ENCODE measurements at places on chromosomes 16 and 17.
A peak's percentile ranks its signal among the peaks of the same experiment; 100 is the strongest.

- no peak for DNase-seq
Measured at GRCh38 chr16:3922241-3922640, 41.7 kb upstream of the CREBBP start.

DNA sequence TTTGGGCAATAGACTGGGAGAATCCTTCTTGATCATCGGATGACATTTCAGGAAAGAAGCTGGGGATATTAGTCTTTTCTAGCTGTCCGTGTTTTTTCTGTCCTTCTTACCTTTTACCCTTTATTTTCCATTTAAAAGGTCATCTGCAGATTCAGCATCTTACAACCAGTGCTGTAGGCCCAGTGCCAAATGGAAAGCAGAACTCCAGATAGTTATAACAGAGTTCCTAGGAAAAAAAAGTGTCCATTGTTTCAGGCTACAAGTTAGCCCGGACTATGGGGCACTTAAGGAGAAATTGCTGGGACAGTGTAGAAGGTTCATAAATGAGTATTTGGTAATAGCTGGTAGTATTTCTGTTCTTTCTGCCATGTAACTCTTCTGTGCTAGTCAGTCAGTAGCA lies 28.4 kb downstream of the LDHD start:
- DNase-seq: no peak

DNA sequence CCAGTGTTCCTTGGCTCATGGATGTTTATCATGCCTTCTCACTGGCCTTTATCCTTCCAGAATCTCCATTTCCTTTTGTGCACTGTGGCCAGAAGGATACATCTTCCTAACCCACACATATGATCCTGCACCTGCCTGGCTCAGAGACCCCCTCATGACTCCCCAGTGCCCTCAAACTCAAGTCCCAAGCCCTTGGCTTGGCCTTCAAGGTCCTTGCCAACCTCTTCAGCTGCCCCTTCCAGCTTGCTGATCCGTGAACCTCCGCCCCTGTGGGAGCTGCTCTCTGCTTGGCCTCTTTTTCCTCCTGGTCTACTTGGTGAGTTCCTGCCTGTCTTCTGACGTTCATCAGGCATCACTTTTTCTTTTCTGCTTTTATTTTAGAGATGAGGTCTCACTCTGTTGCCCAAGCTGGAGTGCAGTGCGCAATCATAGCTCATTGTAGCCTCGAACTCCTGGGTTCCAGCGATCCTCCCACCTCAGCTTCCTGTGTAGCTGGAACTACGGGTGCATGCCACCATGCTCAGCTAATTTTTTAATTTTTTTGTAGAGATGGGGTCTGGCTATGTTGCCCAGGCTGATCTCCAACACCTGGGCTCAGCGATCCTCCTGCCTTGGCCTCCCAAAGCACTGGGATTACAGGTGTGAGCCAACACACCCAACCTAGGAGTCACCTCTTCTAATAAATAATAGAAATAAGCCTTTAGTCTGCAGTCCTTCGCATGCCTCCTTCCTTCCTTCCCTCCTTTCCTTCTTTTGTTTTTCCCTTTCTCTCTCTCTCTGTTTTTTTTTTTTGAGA lies 2.5 kb upstream of the PYCARD start:
- DNase-seq: no peak

DNA sequence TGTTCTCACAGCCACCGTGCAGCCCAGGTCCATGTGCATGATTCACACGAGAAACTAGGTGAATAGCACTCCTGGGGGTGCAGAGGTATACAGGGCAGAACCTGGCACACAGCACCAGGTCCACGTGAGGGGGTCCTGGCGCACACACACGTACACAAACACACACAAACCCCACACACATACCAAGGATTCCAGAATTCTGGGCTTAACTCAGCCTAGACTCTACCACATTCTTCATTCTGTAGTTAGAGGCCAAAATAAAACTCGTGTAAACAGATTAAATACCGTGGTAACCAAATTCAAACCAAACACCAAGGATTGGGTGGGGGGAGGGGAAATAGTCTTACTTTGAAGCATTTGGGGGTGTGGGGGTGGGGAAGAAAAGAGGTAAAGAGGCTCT lies 58.5 kb downstream of the XYLT1 start:
- DNase-seq: no peak

GRCh38 chr16:83305092-83305491 lies 502.7 kb upstream of the HSBP1 start:
- DNase-seq: no peak

- no peak for DNase-seq
Measured at GRCh38 chr16:84648595-84649510, 542 bp downstream of the KLHL36 start.

GRCh38 chr17:8941980-8942622 lies 23.4 kb downstream of the PIK3R5 start:
- no peak for DNase-seq

- peak; percentile 95 for DNase-seq
Measured at GRCh38 chr17:27491713-27492190, 35.5 kb downstream of the KSR1 start.

DNA sequence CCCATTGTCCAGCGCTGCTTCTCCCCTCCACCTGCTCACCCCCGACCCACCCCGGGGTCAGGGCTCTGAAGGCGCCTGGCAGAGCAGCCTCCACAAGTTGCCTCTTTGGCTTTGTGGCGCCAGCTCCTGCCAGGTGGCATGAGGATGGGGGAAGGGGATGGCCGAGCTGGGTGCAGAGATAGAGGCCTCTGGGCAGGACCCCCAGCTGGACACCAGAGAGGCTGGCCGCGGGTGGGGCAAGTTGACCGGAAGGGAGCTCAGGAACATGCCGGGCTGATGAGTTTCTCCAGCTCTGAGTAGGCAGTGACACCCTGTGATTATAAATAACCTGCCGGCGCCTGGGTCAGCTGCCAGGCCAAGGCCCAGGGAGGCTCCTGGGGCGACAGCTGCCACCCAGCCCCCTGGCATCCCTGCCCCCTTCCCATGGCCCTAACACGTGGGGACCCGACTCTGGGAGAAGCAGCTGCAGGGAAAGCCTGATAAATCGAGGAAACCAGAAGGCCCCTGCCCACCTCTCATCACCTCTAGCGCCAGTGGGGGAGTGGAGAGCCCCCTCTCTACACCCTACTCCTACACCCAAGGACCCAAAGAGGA lies 729 bp downstream of the P2RX5 start:
- no peak for DNase-seq

- DNase-seq: no peak
Measured at GRCh38 chr17:81153340-81153803, 11.9 kb upstream of the PVALEF start.

DNA sequence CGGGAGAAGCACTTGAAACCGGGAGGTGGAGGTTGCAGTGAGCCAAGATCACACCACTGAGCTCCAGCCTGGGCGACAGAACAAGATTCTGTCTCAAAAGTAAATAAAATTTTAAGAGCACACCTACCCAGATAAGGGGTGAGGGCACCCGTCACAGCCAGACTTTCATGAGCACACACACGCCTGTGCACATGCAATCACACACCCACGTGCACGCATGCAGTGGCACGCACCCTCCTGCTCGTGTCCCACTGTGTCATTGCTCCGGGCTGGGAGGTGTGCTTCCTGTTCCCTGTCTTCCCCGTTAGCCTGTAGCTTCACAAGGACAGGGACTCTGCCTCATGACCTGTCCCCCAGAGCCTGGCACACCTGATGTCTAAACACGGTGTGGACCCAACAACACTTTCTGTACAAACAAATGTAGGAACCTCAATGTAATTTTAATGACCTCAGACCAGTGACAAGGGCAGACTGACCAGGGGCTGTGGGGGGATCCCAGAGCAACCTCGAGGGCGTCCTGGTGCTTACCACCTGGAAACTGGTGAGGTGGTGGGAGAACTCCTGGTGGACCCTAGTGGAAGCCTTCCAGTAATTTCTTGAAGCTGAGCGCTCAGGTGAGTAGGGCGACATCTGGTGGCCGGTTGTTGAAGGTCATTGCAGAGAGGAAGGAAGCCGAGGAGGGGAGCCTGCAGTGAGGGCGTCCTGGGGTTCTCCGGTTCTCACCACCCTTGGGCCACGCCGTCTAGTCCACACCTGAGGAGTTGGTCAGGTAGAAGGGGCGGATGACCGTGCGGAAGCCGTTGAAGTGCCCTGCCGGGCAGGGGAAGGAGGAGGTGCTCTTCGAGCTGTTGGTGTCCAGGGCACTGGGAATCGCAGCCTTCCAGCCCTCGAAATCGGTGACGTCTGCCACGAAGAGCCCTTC lies 8.6 kb downstream of the LGALS3BP start:
- no peak for DNase-seq

DNA sequence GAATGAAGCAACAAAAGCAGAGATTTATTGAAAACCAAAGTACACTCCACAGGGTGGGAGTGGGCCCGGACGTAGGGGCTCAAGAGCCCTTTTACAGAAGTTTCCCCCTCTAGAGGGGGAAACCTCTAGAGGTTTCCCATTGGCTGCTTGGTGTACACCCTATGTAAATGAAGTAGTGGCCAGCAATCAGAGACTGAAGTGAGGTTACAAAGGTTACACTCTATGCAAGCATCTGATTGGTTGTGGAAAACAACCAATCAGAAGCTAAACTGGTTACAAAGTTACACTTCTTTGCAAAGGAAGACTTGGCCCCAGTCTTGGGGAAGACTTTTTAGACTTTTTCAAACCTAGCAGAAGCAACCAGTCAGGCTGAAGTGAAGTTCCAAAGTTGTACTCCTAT lies 27.1 kb downstream of the CRAMP1 start:
- DNase-seq: no peak

- no peak for DNase-seq
Measured at GRCh38 chr17:74387365-74388218, 20.3 kb downstream of the GPR142 start.

DNA sequence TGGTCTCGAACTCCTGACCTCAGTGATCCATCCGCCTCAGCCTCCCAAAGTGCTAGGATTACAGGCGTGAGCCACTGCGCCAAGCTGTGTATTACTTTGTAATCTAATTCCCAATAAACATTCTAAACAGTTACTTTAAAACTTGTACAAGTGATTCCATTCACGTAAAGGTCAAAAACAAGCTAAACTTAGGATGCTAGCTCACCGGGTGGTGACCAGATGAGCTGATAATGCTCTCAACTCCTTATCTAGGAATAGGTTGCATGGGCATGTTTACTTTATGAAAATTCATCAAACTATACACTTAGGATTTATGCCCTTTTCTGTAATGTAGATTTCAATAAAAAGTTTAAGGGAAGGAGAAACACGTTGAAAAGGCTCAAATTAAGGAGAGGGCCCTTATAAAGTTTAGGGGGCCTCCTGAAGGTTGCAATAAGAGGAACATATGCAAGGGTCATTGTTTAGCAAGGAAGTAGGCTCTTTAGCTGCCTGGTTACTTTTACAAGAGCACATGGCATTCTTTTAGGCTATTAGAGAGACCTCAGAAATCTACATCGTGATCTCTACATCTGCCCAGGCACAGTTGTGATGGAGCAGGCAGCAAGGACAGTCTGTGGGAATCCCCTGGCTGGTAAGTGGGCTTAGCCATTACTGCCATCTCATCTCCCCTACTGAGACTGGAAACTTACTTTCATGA lies 13.3 kb downstream of the CDR2 start:
- no peak for DNase-seq

DNA sequence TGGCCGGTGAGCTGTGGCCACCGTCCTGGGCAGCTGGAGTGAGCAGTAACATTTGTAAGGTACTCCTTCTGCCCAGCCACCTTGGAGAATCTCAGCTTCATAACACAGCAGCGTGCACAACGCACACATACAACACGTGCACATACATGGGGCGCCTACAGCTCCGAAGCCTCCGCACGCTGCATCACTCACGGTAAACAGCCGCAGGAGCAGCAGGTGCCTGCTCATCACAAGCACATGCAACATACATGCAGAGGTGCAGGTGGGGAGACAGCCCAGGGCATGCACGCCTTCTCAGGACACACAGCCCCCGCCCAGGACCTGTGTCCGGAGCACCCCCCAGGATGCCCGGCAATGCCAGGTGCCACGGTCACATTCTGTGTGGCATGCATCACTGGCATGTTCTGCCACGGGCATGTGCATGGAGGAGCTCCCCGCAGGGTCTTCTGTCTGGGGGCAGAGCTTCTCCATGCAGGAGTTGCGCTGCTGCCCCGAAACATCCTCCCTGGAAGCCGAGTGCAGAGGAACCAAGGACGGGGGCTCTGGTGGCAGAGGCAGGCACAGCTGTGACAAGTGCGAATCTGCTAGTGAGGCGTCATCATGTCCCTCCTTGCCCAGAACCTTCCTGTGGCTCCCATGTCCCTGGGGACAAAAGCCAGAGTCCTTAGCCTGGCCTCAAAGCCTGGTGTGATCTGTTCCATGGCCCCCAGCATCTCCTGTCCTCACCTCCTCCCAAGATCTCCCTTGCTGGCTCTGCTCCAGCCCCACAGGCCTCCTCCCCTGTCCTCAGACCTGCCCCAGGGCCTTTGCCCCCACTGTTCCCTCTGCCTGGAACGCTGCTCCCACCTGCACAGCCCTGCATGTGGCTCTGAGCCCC lies 184.0 kb upstream of the GSE1 start:
- no peak for DNase-seq

- DNase-seq: no peak
Measured at GRCh38 chr16:20114356-20114755, 40.7 kb upstream of the GPR139 start.

- no peak for DNase-seq
Measured at GRCh38 chr16:9522614-9523013, 431.2 kb downstream of the HAPSTR1 start.

DNA sequence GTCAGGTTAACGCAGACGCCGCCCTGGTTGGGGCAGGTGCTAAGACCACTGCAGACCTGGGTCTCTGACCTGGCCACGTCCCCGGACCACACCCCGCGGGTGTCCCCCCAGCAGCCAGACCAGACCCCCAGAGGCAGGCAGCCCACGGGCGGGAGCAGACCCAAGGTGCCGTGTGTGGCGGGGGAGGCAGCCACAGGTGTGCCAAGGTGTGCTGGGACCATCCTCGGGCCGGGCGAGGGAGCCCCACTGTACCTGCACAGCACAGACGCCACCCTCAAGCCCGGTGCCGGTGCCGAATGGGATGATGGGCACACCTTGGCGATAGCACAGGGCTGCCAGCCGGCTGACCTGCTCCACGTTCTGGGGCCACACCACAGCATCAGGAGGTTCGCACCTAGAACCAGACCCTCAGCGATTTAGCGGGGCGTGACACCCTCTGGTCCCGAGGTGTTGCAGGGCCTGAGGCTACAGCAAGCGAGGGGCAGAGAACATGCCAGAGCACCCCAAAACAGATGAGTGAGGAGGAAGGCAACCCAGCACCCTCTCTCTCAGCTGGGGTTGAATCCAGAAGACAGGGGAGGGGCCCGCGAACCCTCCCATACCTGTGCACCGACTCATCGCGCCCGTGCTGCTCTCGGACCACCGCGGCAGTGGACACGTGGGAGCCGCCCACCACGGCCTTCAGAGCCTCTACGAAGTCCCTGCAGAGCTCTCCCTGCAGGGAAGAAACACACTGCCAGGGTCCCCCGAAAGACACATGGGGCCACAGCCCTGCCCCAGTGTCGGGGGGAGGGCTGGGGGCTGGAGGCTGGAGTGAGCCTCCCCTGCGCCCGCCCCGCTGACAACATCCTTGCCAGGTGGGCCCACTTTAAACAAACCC lies 1.4 kb downstream of the LDHD start:
- DNase-seq: no peak

- no peak for DNase-seq
Measured at GRCh38 chr16:1731073-1731472, 25.1 kb downstream of the MAPK8IP3 start.

GRCh38 chr16:75372236-75372856 lies 61.0 kb downstream of the CFDP1 start:
- no peak for DNase-seq

GRCh38 chr16:583470-583814 lies 6.4 kb upstream of the RAB40C start:
- peak; percentile 27 for DNase-seq
